ENCODE measurements at places on chromosomes 13 and 19. TPM values are rescaled to one million over a fixed set of nuclear protein-coding genes. Genes with fewer than 3 reads are reported as not detected.

Gene PLK5
- total RNA-seq: 0.54 TPM

DNA sequence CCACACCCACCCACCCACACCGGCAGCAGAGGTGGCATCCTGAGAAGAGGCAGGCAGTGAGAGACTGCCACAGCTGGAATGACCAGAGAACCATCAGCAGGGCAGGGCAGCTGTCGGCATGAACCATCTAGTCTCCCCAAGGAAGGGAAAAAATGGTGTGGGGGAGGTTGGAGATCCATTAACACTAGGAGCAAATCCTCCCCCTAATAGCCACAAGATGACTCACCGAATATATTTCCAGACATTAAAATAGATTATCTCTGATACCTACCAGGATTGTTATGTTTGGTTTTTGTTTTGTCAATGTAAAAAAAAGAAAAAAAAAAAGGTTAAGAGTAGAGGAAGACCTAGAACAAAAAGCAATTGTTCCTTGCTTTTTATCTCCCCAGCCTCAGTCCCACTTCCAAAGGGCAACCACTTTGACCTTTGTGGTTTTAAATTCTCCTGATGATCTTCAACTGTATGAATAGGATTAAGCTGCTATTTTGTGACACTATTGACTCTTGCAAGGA is 34.2 kb downstream of the THSD1 start:
- DNase-seq: peak; percentile 46

- peak; percentile 84 for DNase-seq
These were observed 121.6 kb upstream of the ZNF507 start for GRCh38 chr19:32223595-32224370.

- DNase-seq: no peak
These were observed 1.0 kb downstream of the FNDC3A start for GRCh38 chr13:48976576-48977285.

- DNase-seq: no peak
These were observed 2.1 kb downstream of the PCDH9 start for GRCh38 chr13:67228031-67228430.

DNA sequence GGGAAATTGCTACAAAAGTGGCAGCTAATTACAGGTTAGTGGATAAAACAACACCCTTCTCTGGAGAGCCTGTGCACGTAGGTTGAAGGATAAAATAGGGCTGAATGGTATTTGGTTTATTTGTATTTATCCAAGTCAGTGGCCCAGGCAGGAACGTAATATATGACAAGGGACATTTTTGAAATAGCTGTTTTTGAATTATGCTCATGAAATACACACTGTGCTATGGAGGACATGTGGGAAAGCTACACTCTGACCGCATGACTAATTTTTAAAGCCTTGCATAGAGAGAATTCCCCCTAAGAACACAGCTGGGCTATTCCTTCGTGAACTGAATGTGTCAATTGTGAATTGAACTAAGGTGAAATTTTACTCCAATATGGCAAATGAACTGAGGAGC is 292.1 kb upstream of the MAB21L1 start:
- no peak for DNase-seq

- no peak for DNase-seq
These were observed at the start of gene SYCN for GRCh38 chr19:39203372-39204341. SYCN (minus strand) TSS chr19:39204263; CDS start chr19:39204254, 9 bp downstream.

DNA sequence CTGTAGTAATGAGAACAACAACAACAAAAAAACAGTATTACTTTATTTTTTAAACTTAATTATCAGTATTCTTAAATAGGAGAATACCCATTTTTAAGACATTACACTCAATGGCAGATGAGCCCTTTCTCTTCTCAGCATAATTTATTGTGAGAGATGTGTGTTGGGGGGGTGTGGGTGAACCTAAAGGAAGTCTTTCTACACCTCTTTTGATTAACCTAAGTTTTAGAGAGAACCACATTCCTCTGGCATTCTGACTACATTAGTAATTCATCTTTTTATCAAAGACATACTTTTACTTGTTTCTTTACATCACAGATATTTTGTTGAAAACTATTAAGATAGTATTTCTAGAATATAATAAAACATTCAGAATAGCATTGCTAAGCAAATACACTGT is 890.9 kb downstream of the PCDH9 start:
- DNase-seq: no peak

Gene SUGT1
- 46.1 TPM for total RNA-seq

GRCh38 chr13:93304134-93304533 is 77.5 kb downstream of the GPC6 start:
- DNase-seq: no peak

GRCh38 chr13:78589206-78589605 is 14.1 kb downstream of the POU4F1 start:
- no peak for DNase-seq

Gene ZNF234
- total RNA-seq: 17.4 TPM

DNA sequence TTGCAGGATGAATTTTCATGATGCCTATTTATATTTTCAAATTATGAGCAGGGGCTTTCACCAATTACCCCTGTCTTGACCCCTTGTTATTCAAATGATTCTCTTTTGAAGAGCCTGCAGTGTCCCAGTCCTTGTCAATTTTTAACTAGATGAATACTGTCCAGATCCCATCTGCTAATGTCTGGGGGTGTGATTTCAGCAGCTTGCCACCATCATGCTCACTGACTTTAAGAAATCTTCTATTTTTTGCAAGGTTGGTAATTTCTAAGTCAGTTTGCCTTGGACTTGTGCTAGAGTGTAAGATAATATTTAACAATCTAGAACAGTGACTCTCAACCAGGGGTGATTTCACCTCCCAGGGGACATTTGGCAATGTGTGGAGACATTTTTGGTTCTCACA is 106.0 kb downstream of the CACNA1A start:
- DNase-seq: no peak

DNA sequence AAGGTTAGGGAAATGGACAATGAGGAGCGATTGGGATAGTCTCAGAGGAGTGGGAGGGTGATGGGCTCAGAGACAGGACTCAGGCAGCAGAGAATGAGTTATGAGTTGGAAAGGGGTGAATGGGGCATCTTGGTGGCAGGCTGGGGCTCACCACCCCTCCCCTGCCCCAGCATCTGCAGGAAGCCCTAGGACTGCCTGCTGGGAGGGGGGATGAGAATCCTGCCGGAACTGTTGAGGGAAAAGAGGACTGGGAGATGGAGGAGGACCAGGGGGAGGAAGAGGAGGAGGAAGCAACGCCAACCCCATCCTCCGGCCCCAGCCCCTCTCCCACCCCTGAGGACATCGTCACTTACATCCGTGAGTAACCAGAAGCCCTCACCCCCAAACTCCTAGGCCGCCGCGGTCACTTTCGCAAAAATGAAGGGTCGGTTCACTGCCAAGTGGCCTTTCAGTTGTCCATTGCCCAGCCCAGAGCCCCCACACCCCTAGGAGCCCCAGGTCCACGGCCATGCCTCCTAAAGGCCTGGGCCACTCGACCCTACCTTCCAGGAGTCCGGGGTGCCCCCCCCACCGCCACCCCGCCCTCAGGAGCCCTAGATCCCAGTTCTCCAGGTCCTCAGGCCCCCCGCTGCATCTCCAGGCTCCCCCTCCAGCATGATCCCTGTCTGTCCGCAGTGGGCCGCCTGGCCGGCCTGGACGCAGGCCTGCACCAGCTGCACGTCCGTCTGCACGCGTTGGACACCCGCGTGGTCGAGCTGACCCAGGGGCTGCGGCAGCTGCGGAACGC is 764 bp downstream of the CLEC11A start:
- no peak for DNase-seq

- no peak for DNase-seq
These were observed 1401.9 kb downstream of the SLITRK1 start for GRCh38 chr13:82480415-82480814.

Gene PRR22
- total RNA-seq: 2.0 TPM

Data from osteocyte (in vitro differentiated cells).